ENCODE measurements at places on chromosomes 6 and 20.
A peak's percentile ranks its signal among the peaks of the same experiment; 100 is the strongest.

DNA sequence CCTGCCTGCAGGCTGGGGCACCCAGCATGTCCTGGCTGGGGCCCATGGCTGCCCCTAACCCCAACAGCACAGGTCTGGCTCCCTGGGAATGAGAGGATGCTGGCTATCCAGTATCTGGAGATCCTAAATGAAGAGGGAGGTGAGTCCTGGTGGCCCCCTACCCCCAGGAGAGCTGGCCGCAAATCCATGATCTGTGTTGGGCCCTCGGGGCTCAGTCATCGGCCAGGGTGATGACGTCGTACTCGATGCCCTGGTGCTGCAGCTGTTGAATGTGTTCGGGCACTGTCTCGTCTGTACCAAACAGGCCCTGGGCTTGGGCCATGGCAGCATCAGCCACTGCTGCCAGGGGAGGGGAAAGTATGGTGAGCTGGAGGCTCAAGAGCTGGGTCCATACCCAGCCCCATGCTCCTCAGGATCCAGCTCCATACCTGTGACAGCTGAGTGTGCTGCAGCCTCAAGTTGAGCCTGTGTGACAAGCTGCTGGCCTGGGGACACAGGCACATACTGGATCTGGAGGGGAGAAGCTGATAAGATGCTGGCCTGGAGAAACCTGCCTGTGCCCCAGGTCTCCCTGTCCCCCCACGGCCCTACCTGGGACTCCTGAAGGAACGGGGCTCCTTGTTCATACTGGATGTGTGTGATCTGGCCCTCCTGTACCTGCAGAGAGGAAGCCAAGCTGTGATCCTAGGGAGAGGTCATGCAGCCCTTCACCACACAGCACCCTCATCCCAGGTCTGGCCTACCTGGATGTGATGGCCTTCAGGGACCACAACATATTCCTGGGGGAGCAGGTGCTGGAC is 14.5 kb downstream of the PCIF1 start:
- peak; percentile 34 for DNase-seq

DNA sequence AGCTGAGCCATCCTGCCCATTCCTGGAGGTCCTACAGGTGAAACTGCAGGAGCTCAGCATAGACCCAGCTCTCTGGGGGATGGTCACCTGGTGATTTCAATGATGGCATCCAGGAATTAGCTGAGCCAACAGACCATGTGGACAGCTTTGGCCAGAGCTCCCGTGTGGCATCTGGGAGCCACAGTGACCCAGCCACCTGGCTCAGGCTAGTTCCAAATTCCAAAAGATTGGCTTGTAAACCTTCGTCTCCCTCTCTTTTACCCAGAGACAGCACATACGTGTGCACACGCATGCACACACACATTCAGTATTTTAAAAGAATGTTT is 44.0 kb downstream of the SIRPA start:
- no peak for DNase-seq

- DNase-seq: no peak
Measured at GRCh38 chr6:137001299-137001976, 43.3 kb downstream of the IL20RA start.

DNA sequence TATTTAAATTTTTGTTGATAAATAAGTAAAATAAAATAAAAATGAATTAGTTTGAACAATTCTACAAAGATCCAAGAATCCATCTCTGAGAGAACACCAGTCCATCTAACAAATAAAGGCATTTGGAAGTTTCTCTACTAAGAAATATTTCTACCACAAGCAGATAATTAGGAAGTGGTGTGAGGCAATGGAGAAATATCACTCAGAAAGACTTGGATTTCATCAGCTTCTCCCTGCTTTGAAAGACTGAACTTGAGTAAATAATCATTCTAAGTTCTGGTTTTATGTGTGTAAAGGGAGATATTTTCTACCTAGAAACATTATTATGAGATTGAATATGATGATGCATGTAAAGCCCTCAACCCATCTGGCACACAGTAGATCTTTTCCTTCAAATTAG is 17.8 kb upstream of the TCF21 start:
- no peak for DNase-seq
